ENCODE measurements at places on chromosomes 12 and 14.

DNA sequence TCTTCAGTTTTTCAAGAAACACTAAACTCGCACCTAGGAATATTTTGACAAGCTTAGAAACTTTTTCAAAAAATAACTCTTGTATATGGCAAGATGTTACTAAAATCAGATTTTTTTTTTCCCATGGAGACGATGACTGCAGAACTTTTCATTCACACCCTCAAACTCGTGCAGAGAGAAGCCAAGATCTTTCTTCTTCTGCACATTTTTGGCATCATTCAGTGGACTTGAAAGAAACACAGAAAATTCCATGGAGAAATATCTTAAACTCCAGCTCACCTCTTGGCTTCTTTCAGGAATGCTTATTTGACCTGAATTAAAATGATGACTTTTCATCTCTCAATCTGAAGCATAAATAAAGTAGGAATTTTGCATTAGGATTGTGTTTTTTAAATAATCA is 919.4 kb downstream of the NRXN3 start:
- DNase-seq: no peak

DNA sequence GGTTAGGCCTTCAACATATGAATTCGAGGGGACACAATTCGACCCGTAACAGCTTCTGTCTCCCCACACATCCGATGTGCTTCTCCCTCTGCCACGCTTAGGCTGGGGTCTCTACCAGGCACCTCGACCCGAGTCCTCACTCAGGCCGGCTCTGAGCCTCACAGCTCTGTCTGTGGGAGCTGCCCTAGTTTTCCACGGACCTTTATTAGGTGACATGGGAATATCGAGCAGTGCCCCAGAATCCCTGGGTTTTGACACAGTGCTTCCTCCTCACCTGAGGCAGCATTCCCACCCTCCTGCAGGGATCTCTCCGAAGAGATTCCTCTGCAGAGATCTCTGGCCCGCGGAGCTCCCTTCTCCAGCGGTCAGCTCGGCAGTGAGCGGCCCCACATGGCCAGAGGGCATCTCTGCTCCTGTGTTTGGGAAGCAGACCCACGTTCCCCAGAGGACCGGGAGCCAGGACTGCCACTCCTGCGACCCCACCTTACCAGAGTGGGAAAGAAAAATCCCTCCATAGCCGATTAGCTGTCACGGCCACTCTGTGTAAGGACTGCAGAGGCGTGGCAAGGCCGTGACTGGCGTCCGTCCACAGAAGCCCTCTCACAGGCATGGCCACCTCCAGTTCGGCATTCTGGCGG is 21.2 kb downstream of the ZBTB42 start:
- no peak for DNase-seq

GRCh38 chr12:57759360-57759980 is 4.6 kb downstream of the MARCHF9 start:
- DNase-seq: no peak

DNA sequence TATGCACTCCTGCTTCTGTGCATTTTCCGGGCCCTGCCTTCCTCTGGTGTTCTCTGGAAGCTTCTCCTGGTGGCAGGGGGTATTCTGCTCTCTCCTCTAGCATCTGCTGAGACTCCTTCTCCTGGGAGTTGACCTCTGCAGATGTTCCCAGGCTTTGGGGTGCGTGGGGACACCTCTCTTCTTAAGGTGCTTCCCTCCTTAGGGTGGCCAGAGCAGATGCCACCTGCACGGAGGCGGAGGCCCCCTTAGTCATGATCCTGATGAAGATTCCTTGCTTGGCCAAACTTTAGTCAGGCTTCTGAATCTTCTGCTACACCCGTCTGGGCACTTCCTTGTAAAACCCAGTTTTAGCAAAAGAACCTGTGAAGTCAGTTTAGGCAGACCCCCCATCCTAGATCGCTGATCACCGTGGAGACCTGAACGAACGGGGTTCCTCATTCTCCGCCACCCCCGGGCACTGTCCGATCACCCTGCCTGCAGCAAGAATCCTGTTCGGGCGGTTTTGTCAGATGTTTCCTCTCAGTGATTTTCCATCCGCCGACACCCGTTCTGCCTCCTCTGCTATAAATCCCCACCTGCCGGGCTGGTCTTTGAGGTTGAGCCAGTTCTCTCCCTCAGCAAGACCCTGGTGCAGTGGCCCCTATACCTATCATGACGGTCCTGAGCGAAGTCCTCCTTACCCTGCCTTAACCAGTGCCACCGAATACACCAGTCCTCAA is 111.9 kb downstream of the CALM1 start:
- DNase-seq: no peak

- DNase-seq: no peak
These were observed 7.3 kb upstream of the DUSP6 start for GRCh38 chr12:89359615-89360014.

- no peak for DNase-seq
These were observed 84.4 kb downstream of the ARF6 start for GRCh38 chr14:49977126-49977841.

DNA sequence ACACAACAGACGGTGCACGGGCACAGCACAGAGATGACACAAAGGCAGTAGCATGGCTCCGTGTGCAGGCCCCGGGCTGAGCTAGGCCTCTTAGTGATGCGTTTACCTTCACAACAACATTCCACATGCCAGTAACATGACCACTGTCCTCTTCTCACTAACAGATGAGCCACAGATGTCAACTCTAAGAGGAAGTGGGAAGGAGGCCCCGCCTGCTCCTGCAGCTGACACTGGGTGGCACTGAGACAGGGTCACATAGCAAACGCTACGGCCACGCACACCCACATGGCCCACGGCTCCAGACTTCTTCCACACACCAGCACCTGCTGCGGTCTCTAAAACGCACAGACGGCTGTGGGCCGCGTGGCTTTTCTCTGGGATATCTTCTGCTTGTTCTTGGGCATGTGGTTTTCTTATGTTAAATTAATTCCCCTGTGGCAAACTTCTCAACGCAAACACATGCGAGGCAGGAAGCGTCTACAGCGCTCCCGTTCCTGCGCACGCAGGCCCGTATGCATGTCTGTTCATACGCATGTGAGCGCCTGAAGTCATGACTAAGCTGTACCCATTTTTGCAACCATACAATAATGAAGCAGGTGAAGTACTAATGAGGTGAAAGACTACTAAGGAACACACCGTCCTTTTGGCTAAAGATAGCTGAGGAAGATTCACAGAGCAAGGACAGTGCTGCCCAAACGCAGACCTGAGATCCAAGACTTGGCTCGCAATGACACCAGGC is 26.8 kb downstream of the AMN start:
- DNase-seq: peak; percentile 32

- DNase-seq: no peak
These were observed 226.6 kb upstream of the G2E3 start for GRCh38 chr14:30332374-30332773.
